Activated T-helper 17 cell treated with anti-CD3 and anti-CD28 coated beads, Interleukin-2, amount 50 U/mL, for 72 hours (primary cell): ENCODE measurements at places on chromosomes 3 and 15.

DNA sequence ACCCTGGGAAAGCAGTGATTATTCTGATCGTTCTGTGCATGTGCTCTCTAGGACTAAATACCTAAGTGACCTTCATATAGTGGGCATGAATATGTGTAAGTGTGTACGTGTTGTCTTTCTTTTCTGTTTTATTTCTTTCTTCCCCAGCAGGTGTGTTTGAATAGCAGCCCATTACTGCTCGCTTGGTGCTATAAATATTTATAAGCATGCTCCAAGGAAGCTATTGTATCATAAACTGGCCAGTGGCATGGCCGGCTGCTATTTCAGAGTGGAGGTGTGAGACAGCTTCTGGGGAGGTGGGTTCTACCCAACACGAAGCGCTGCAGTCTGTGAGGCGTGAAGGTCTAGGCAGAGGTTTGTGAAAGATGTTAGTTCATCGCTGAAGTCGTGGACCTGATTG is 641.8 kb downstream of the NTRK3 start:
- no peak for ATAC-seq
- no peaks in the 10 kb centered on the region for H3K4me1 ChIP-seq
- no peak overlapping the region for H3K4me3 ChIP-seq
- H3K27ac ChIP-seq = no peak overlapping the region

DNA sequence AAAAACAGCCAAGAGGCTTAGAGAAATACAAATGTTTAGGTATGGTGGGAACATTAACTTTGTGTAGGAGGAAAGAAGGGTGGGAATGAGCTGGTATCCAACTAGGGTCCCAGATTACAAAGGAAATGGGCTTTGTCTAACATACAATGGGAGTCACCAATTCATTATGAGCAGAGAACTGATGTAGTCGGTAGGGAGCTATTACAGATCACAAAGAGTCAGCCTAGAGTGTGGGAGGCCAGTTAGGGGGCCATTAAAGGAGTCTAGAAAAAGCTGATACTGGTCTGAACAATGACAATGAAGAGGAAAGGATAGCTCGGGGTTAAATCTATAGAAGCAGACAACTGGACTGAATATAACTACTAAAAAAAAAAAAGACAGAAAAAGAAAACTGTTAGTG is 15.5 kb downstream of the ANO10 start:
- H3K36me3 ChIP-seq = peaks cover 10% of the 10 kb centered on the region
- H3K4me1 ChIP-seq = no peaks in the 10 kb centered on the region

DNA sequence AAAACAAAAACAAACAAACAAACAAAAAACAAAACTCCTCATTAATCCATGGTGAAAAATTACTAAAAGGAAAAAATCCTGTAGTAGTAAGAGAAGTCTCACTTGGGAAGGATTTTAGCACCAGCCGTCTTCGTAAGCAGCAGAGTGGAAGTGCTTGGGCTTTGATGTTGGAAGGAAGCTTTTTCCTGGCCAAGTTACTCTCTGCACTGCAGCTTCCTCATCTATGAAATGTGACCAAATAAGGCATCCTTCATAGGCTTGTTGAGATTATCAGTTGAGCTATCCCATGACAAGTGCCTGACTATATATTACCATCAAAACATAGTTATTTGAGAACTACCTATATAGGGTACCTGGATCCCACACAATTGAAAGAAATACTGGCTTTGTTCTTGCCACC is 436.4 kb upstream of the ONECUT1 start:
- no peaks in the 10 kb centered on the region for H3K27me3 ChIP-seq
- no peaks in the 10 kb centered on the region for H3K4me1 ChIP-seq
- H3K4me3 ChIP-seq = no peak overlapping the region
- H3K36me3 ChIP-seq = no peaks in the 10 kb centered on the region
- no peak overlapping the region for H3K27ac ChIP-seq

- H3K27me3 ChIP-seq = no peaks in the 10 kb centered on the region
- ATAC-seq = no peak
- H3K27ac ChIP-seq = no peak overlapping the region
- H3K4me1 ChIP-seq = no peaks in the 10 kb centered on the region
Observed at GRCh38 chr3:47527952-47528725, 14.6 kb upstream of the ELP6 start.

GRCh38 chr3:37504583-37505357 is 330.4 kb upstream of the LRRFIP2 start:
- no peak overlapping the region for H3K4me3 ChIP-seq
- H3K27me3 ChIP-seq = peaks cover 30% of the 10 kb centered on the region
- H3K27ac ChIP-seq = no peak overlapping the region
- no peaks in the 10 kb centered on the region for H3K36me3 ChIP-seq
- no peaks in the 10 kb centered on the region for H3K4me1 ChIP-seq

GRCh38 chr3:102481050-102481449 is 46.2 kb downstream of the ZPLD1 start:
- no peaks in the 10 kb centered on the region for H3K4me1 ChIP-seq
- no peak overlapping the region for H3K27ac ChIP-seq
- H3K27me3 ChIP-seq = peaks cover 5% of the 10 kb centered on the region
- no peaks in the 10 kb centered on the region for H3K36me3 ChIP-seq
- no peak overlapping the region for H3K4me3 ChIP-seq

DNA sequence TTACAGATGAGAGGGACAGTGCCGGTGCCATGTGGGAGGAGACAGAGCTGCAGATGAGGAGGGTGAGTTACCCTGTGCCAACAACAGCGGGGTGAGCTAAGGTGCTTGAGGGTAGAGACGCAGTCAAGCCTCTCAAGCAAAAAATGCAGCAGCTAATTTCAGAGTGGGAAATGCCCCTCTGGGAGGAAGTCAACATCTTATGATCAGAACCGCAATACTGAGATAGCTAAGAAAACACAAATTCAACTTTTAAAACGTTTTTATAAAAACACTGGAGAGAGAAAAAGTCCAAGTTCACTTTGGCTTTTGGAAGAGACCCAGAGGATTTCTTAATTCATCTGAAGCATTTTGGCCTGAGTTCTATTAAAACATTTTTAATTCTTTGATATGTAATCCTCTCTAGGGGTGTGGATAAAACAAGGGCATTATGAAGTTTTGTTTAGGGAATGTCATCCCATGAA is 319.2 kb downstream of the SLC9A9 start:
- H3K36me3 ChIP-seq = no peaks in the 10 kb centered on the region
- no peaks in the 10 kb centered on the region for H3K4me1 ChIP-seq
- H3K27ac ChIP-seq = no peak overlapping the region
- no peak for ATAC-seq
- no peak overlapping the region for H3K4me3 ChIP-seq

- H3K36me3 ChIP-seq = no peaks in the 10 kb centered on the region
- H3K27me3 ChIP-seq = peaks cover 12% of the 10 kb centered on the region
- H3K27ac ChIP-seq = no peak overlapping the region
- no peaks in the 10 kb centered on the region for H3K4me1 ChIP-seq
- no peak for ATAC-seq
Observed at GRCh38 chr15:57548835-57549234, 42.9 kb upstream of the MYZAP start.

DNA sequence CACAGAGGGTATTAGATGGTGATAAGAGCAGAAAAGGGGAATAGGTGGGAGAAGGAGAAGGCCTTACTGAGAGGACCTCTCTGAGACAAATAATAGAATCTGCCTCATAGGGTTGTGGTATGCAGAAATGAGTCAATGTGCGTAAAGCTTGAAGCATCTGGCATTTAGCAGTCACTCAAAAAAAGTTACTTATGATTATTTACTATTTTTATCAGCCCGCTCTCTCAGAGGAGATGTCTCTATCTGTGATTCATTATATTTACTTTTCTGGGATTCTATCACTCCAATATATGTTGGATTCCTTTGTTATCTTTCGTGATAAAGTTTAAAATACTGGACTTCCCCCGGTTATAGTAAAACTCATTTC is 4.6 kb upstream of the TM4SF1 start:
- H3K4me1 ChIP-seq = no peaks in the 10 kb centered on the region
- H3K27me3 ChIP-seq = no peaks in the 10 kb centered on the region
- no peak for ATAC-seq
- no peak overlapping the region for H3K27ac ChIP-seq
- no peaks in the 10 kb centered on the region for H3K36me3 ChIP-seq

GRCh38 chr15:79901958-79902357 is 5.1 kb upstream of the MTHFS start:
- ATAC-seq = no peak
- peak overlapping the region; percentile 4 for H3K27ac ChIP-seq
- H3K4me3 ChIP-seq = peak overlapping the region; percentile 7
- peaks cover 28% of the 10 kb centered on the region for H3K4me1 ChIP-seq

DNA sequence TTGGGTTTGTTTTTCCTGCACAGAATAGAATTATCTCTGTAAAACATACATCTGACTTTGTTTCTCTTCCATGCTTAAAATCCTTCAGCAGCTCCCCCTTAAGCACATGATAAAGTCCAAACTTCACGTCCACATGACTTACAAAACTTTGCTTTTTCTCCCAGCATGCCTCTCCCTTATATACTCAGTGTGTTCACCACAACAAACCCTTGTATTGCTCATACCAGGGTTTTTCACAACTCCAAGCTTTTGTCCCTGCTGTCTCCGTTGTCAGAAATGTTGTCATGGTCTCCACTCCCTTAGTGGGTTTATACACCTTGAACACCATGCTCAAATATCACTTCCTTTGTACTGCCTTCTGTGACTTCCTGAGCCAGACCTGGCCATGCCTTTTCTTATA is 91.1 kb upstream of the MITF start:
- H3K4me1 ChIP-seq = no peaks in the 10 kb centered on the region
- H3K27me3 ChIP-seq = peaks cover 5% of the 10 kb centered on the region
- no peak overlapping the region for H3K27ac ChIP-seq

DNA sequence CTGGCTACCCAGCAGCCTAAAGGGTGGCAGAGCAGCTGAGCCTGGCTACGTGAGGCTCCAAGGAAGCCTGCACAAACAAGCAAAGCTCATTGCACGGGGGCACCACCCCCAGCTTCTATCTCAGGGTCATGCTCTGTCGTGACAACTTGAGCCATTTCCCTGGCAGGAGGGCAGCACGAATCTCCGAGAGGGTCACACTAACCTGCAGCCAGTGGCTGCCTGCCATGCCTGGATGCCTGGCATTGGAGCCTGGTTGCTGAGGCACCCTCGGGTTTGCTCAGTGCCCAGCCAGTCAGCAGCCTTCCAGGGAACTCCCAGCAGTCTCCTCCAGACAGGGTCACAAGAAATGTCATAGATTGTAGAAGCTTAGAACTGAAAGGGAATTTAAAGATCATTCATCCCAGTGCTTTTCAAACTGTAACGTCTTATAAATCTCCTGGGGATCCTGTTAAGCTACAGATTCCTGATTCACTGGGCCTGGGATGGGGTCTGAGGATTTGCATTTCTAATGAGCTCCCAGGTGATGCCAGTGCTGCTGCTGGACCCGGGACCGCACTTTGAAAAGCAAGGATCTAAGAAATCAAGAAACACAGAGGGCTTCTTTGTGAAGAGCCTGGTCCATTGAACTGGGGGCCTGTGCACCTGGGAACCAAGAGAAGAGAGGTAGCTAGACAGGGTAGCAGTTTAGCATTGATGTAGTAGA is 48.4 kb downstream of the TMEM266 start:
- no peak overlapping the region for H3K4me3 ChIP-seq
- no peak for ATAC-seq
- peaks cover 20% of the 10 kb centered on the region for H3K27me3 ChIP-seq
- H3K4me1 ChIP-seq = no peaks in the 10 kb centered on the region
- H3K27ac ChIP-seq = no peak overlapping the region

- no peak overlapping the region for H3K27ac ChIP-seq
- H3K36me3 ChIP-seq = no peaks in the 10 kb centered on the region
- H3K27me3 ChIP-seq = peaks cover 21% of the 10 kb centered on the region
- ATAC-seq = no peak
Observed at GRCh38 chr15:73345658-73346057, 23.1 kb downstream of the HCN4 start.

GRCh38 chr3:133797396-133798105 is 8.1 kb upstream of the SRPRB start:
- H3K36me3 ChIP-seq = no peaks in the 10 kb centered on the region
- peaks cover 22% of the 10 kb centered on the region for H3K27me3 ChIP-seq
- H3K4me1 ChIP-seq = no peaks in the 10 kb centered on the region
- no peak overlapping the region for H3K4me3 ChIP-seq
- H3K27ac ChIP-seq = no peak overlapping the region

DNA sequence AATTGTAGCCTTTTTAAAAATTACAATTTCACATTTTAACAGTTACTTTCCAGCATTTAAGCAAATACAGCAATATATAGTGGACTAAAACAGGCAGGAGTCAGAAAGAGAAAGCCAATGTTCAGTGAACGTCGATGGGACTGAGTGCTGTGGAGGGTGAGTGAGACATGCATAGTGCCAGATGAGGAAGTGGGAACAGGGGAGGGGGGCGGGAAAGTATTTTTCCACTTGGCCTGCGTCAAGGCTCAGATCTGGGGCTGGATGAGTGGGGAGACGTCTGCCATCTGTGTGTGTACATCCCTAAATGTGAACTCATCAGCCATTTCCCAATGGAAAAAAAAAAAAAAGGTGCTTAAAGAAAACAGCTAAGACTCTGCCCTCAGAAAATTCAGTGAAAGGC is 19.2 kb upstream of the RAD18 start:
- peaks cover 26% of the 10 kb centered on the region for H3K27me3 ChIP-seq
- ATAC-seq = no peak
- no peak overlapping the region for H3K4me3 ChIP-seq
- H3K36me3 ChIP-seq = no peaks in the 10 kb centered on the region

DNA sequence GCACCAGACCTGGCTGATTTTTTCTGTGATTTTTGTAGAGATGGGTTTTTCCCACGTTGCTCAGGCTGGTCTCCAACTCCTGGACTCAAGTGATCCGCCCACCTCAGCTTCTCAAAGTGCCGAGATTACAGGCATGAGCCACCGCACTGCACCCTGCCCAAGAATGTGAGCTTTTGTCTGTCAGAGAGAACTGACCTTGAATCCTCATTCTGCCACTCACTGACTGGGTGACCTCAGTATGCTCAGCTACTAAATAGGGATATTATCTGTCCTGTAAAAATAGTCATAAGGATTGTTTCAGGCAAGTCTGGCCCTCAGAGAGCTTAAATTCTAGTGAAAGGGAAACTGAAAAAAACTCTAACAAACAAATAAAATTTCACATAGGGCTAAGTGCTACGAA is 2.1 kb upstream of the RFT1 start:
- H3K27me3 ChIP-seq = no peaks in the 10 kb centered on the region
- H3K4me3 ChIP-seq = peak overlapping the region; percentile 97
- H3K27ac ChIP-seq = peak overlapping the region; percentile 99

GRCh38 chr3:129409541-129409940 is 18.9 kb downstream of the EFCAB12 start:
- no peak for ATAC-seq
- no peaks in the 10 kb centered on the region for H3K36me3 ChIP-seq
- H3K27ac ChIP-seq = no peak overlapping the region
- no peak overlapping the region for H3K4me3 ChIP-seq
- no peaks in the 10 kb centered on the region for H3K4me1 ChIP-seq

- peak; percentile 54 for ATAC-seq
- H3K4me1 ChIP-seq = peaks cover 58% of the 10 kb centered on the region
- no peaks in the 10 kb centered on the region for H3K36me3 ChIP-seq
- peak overlapping the region; percentile 64 for H3K4me3 ChIP-seq
- no peaks in the 10 kb centered on the region for H3K27me3 ChIP-seq
- peak overlapping the region; percentile 84 for H3K27ac ChIP-seq
Observed at GRCh38 chr3:187799942-187800641, 54.8 kb upstream of the BCL6 start.
